ENCODE measurements at places on chromosomes 3 and 15. TPM values are rescaled to one million over a fixed set of nuclear protein-coding genes. Genes with fewer than 3 reads are reported as not detected.

Gene OSBPL10
- 40.6 TPM for total RNA-seq

Gene COL6A6
- 61.2 TPM for total RNA-seq

Gene CADM2
- 13.3 TPM for total RNA-seq

Gene CCDC54
- not detected for total RNA-seq

Gene AHSG
- not detected for total RNA-seq

DNA sequence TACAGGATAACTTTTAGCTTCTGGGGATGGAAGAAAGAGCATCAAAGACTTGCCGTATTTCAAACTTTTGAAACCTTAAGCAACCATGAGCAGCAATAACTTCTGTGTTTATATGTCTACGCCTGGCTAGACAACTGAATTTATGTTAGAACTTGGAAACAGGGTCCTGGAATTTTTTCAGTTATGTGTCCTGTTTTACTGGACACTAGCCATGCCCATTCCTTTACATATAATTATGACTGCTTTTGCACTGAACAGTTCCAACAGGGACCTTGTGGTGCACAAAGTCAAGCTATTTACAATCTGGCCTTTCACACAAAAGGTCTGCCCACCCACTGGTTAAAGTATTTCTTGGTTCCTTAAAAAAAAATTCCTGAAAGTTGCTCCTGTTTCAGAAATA is 37.1 kb downstream of the TJP1 start:
- DNase-seq: no peak

DNA sequence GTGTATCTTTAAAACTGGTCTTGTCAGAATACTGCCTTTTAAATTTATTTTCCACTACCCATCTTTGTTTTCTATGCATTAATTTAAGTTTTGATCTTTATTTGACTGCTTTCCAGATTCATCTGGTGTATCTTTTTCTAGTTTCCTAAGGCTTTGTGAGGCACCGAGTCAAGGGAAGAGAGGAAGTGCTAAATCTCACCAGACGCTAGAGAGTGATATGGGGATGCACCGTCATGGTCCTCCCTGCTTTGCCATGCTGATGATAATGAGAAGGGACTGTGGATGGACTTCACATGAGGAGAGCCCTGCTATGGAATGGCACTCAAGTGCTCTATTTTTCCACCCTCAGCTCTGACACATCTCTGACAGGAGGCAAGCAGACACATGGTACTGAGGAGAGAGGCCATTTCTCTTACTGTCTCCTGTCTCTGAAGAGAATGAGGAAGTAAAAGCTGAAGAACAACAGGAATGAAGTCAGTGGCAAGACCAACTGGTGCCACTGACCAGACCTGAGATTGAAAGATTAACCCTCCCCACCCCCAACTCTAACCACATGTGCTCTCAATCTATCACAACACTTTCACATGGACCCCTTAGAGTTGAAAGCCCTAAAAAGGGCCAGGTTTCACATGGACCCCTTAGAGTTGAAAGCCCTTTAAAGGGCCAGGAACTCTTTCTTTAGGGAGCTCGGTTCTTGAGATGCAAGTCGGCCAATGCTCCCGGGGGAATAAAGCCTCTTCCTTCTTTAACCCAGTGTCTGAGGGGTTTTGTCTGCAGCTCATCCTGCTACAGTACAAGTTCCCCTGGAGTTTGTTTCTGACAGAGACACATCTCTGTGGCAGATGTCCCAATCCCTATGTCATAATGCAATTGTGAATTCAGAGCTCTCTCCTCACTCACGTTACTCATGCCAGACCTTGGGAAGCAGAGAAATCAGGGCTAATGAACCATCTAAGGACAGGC is at the start of gene IQCF2:
IQCF2 (plus strand) TSS at position 913 of the 963 bp plus-strand sequence. CDS start 52 bp downstream, outside the sequence.
- DNase-seq: no peak

DNA sequence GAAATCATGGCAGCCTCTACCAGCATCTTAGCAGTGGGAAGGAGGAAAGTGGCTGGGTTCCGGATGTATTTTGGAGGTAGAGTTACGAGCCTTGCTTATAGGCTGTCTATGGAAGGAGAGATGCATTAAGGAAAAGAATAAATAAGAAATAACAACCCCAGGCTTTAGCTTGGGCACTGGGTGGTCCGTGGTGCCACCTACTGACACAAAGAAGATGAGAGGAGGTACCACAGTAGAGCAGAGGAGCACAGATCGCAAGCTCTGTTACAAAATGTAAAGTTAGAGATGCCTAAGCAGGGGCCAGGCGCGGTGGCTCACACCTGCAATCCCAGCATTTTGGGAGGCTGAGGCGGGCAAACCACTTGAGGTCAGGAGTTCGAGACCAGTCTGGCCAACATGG is 74.8 kb downstream of the TMEM39A start:
- peak; percentile 11 for DNase-seq

DNA sequence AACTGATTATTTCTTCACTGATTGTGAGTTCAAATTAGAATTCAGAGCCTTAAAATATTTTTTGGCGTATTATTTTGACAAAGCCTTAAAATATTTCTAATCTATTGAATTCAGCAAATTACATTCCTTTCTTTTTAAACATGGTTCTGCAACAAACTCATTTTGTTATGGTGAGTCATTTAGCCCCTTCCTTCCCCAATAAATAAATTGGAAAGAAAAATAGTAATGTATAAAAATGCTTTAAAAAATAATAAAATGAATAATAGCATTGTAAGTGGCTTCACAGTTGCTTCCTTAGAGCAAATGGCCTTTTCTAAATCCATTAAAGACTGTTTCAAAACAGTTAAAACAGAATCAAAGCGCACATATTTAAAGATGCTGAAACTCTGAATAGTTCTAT is 12.1 kb downstream of the CSNK1G1 start:
- no peak for DNase-seq

- DNase-seq: no peak
These were observed 186.9 kb downstream of the PCCB start for GRCh38 chr3:136437043-136437442.

DNA sequence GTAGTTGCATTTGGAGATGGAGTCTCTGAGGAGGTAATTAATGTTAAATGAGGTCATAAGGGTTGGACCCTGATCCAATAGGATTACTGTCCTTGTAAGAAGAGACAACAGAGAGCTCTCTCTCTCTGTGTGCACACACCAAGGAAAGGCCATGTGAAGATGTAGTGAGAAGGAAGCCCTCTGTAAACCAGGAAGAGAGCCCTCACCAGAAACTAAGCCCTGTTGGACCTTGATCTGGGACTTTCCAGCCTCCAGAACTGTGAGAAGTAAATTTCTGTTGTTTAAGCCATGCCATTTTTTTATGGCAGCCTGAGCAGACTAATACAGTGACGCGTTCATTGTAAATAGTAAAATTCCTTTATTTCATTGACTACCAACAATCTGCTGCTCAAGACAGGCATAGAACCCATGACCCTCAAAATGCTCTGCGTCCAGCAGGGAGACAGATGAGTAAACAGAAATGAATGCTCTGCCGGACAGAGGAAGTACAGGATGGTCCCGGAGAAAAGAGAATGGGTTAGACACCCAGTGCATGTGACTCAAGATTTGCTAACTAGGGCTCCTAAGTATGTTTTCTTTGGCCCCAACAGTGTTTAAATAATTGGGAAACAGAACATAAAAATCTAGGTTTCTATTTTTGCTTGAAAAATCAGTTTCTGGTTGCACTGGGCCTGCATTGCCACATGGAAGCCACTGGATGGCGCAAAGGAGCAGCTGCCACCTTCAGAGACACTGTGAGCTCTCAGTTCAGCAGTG is 37.9 kb upstream of the TNFAIP8L3 start:
- DNase-seq: peak; percentile 43

DNA sequence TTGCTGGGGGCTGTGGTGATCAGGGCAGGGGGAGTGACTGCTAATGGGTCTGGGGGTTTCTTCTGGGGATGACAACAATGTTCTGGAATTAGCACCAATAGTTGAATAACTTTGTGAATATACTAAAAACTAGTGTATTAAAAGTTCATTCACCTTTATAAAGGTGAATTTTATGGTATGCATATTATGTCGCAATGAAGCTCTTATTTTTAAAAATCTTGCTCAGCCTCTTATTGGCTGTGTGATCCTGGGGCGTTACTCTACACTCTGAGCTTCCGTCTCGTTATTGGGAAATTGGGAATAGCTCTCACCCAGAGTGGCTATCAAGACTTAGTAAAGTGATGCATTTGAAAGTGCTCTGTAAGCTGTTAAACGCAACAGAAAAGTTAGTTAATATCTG is 105.3 kb downstream of the SEC22A start:
- DNase-seq: no peak

DNA sequence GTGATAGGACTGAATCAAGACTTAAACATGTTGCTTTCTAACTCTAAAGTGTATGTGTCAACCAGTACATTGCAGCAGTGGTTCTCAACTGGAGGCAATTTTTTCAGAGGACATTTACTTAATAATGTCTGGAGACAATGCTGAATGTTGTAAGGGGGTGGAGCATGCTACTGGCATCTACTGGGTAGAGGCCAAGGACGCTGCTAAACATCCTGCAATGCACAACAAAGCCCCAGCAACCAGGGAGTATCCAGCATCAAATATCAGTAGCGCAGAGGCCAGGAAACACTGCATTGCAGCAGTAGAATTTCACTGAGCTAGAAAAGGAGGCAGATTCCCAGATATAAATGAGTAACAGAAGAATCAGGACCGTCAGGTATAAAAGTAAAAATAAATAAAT is 79.8 kb upstream of the GRM7 start:
- peak; percentile 4 for DNase-seq

DNA sequence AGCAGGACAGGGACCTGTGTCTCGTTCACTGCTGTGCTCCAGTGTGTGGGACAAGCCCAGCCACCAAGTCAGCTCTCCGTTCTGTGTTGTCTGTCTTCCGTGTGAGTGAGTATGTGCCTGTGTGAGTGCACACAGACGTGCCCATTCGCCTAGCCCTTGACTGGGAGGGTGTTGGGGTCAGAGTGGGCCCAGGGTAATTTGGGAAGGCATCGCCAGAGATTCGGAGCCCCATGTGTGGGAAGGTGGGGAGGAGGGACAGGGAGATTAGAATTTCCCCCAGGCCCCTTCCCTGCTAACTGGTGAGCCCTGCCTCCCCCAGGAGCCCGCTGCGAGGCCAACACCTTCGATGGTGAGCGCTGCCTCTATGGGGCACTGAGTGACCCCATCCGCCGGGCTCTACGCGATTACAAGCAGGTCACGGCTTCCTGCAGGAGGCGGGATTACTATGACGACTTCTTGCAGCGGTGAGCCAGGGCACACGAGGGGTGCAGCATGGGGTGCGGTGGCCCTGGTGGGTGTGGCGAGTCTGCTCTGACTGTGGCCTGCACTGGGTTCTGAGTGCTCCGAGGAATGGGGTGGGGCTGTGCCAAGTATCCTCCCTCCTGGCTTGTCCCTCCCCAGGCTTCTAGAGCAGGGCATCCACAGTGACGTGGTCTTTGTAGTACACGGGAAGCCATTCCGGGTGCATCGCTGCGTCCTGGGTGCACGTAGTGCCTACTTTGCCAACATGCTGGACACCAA is 3.1 kb downstream of the ABTB1 start:
- no peak for DNase-seq

DNA sequence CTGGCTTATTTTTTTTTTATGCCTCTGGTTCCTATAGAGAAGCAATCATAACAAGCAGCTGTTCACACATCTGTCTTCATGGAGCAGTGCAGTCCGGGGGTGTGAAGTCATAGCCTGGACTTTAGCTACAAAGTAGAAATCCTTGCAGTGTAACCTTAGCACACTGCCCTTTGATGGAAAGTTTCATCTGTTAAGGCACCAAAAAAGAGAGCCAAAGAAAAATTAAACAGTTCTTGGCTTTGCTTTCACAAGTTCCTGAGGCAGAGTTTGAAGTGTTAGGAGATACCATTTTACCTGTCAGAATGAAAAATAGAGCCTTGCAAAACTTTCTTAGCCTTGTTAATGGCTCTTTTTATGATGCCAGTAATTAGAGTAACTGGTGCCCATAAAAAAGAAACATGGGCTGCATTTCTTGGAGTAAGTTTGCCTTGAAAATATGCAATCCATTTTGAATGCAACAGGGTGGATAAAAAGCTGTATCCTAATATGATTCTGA is 84.1 kb downstream of the PIK3R4 start:
- peak; percentile 93 for DNase-seq

DNA sequence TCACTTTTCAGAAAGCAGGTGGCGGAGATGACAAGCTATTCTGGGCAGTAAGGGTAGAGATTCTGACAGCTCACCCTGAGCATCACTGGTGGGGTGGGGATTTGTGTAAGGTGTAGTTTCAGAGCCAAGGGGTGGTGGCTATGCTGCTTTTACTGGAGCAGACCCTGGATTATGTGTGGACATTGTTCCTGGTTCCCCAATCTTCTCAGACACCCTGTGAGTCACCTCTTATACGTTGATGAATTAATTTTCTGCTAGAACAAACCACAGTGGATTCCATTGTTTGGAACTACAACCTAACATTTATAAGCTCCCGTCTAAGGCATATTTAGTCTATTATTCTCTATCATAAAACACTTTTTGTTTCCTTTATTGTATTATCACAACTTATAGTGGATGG is 169.5 kb upstream of the COL8A1 start:
- no peak for DNase-seq

GRCh38 chr3:136142592-136142991 is 53.5 kb downstream of the MSL2 start:
- DNase-seq: peak; percentile 37

GRCh38 chr3:188006726-188007393 is 147.1 kb upstream of the LPP start:
- peak; percentile 17 for DNase-seq

GRCh38 chr3:157175691-157176507 is 16.0 kb upstream of the CCNL1 start:
- DNase-seq: peak; percentile 68

DNA sequence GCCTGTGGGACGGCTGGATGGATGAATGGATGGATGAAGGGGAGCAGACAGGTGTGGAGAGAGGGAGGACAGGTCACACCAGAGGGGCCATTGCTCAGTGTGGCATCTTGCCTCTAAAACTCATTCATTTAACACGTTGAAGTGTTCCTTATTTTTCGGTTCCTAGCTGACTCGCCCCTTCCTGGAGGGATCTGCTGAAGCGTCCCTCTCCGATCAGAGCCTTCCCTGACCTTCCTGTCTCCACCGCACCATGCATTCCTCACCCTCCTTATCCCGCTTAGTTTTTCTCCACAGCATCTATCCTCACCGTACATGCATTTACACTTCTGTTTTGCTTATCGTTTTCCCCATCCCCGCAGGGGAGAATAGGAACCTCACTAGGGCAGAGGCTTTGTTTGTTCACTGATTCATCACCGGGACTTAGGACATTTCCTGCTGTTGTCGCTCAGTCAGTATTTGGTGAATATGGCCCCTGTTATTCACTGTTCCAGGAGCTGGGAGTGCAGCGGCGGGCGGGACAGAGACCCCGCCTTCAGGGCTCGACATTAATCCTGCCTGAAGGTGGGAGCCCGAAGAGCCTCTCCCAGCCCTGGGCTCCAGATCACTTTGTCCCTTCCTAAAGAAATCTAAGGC is 32.0 kb downstream of the FOXL2 start:
- DNase-seq: no peak

DNA sequence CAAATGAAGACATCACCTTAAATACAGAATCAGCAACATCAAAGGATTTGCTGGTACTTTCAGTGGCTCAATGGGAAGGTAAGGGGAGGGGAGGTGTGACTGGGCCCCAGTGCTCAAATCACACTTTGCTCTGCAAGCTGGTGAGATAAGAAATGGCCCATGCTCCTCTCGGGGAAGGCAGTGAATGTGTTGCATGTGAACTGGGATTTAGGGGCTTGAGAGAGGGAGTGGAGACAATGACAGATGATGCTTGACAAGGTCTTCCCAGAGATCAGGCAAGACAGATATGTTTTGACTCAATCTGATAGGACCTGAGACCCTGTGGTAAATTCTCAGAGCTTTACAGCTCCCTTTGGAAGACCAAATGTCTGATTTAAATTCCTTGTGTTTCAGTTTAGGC is 233.0 kb upstream of the PROK2 start:
- DNase-seq: no peak
